Activated naive CD8-positive, alpha-beta T cell treated with anti-CD3 and anti-CD28 coated beads, Interleukin-2, amount 10 ng/mL, durations not matched to agents 7 days and 5 days (primary cell): ENCODE measurements at places on chromosomes 12 and 14. TPM values are rescaled to one million over a fixed set of nuclear protein-coding genes. Genes with fewer than 3 reads are reported as not detected.

DNA sequence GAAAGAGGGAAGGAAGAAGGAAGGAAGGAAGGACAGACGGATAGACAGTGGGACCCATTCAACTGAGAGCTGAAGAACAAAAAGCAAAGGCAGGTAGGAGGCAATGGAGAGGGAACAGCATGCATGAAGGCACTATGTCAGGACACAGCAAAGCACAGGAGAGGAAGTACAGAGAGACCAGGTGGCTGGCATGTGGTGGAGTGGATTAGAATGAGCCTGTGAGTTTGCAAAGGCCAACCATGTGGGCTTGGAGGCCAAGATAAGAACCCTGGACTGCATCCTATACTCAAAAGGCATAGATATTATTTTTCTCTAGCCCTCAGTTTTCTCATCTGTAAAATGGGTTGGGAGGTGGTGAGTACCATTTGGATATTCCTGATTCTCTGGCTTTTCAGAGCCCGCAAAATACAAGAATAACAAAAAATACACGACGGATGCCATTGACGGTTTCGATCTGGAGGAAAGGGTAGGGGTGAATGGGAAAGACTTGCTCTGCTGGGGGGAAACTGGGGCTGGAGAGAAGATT is 102.9 kb downstream of the WSCD2 start:
- H3K4me3 ChIP-seq, result no peak overlapping the region
- peaks cover 11% of the 10 kb centered on the region for H3K27me3 ChIP-seq
- no peak overlapping the region for H3K27ac ChIP-seq
- H3K36me3 ChIP-seq, result no peaks in the 10 kb centered on the region
- H3K4me1 ChIP-seq, result no peaks in the 10 kb centered on the region

DNA sequence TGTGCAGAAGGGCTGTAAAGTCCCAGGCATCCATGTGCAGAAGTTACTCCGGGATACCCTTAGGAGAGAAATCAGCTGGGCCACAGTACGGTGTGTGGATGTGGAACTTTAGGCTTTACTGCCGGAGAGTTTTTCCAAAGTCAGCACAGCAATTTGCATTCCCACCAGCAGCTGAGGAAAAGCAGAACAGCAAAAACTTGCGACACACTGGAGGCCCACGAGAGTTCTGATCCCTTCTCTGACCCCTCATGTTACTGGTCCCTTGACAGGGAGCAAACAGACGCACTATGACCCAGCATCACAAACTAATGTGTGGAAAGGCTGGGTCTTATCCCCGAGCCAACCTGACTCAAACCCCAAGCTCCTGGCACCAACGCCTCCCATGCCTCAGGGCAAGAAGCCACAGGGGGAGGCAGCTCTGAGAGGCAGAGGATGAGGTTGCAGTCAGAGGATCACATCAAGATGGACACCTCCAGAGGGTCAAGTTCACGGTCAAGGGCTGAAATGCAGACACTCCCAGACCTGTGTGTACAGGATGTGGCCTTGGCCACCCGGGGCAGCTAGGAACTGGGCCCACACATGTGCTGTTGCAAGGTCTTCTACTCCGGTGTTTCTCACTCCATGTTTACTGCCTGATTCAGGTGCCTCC is 38.6 kb downstream of the CCDC88C start:
- H3K4me1 ChIP-seq, result peaks cover 86% of the 10 kb centered on the region
- H3K36me3 ChIP-seq, result peaks cover 19% of the 10 kb centered on the region
- peak overlapping the region; percentile 35 for H3K27ac ChIP-seq
- no peak for DNase-seq
- H3K4me3 ChIP-seq, result no peak overlapping the region
- H3K27me3 ChIP-seq, result no peaks in the 10 kb centered on the region

- H3K36me3 ChIP-seq, result no peaks in the 10 kb centered on the region
- no peaks in the 10 kb centered on the region for H3K4me1 ChIP-seq
- peaks cover 31% of the 10 kb centered on the region for H3K27me3 ChIP-seq
- H3K4me3 ChIP-seq, result no peak overlapping the region
- no peak overlapping the region for H3K27ac ChIP-seq
Measured at GRCh38 chr14:51581017-51581881, 70.5 kb upstream of the FRMD6 start.

The POTEG gene
- total RNA-seq, result not detected

DNA sequence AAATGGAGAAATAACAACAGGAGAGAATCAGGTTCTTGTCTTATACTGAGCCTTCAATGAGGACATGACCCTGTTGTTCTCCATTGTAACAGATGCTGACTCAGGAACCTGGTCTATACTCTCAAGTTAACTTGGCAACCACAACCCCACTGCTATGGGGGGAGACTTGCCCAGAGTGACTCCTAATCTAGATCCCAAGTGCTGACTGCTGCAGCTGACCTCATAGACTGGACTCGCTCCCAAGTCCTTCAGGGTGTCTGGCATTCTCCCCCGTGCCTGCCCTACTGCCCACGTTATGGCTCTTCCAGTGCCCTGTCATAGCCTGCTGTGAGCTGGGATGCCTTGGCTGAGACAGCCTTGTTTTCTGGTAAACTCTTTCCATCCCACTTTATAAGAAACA is 37.1 kb downstream of the NID2 start:
- H3K36me3 ChIP-seq, result no peaks in the 10 kb centered on the region
- no peaks in the 10 kb centered on the region for H3K4me1 ChIP-seq
- DNase-seq, result no peak
- H3K27me3 ChIP-seq, result peaks cover 3% of the 10 kb centered on the region
- no peak overlapping the region for H3K4me3 ChIP-seq

- H3K4me1 ChIP-seq, result peaks cover 18% of the 10 kb centered on the region
- H3K27ac ChIP-seq, result no peak overlapping the region
- H3K36me3 ChIP-seq, result peaks cover 5% of the 10 kb centered on the region
- no peak for DNase-seq
Measured at GRCh38 chr12:25254271-25254880, 3.6 kb upstream of the KRAS start.

DNA sequence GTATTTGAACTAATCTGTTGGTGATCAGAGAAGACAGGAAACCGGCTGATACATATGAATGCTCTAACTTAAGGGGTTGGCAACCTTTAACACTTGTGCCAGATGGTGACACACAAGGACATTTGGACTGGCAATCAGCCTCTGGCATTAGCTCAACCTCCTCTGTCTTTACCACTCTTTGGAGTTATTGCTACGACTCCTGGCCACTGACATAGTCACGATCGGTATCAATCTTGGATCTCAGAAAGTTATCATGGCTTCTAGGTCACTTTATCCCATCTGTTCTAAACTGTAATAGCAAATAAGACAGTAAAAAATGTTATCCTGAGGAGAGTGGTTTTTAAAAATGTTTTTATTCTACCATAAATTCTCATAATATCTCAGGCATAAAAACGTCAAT is 575.2 kb upstream of the MDGA2 start:
- H3K27me3 ChIP-seq, result no peaks in the 10 kb centered on the region
- no peaks in the 10 kb centered on the region for H3K36me3 ChIP-seq
- DNase-seq, result no peak
- H3K4me1 ChIP-seq, result no peaks in the 10 kb centered on the region

The ASCL1 gene
- not detected for total RNA-seq

GRCh38 chr12:3364661-3365462 is 126.1 kb upstream of the PRMT8 start:
- no peak overlapping the region for H3K4me3 ChIP-seq
- no peak for DNase-seq
- H3K36me3 ChIP-seq, result no peaks in the 10 kb centered on the region
- peaks cover 5% of the 10 kb centered on the region for H3K4me1 ChIP-seq

DNA sequence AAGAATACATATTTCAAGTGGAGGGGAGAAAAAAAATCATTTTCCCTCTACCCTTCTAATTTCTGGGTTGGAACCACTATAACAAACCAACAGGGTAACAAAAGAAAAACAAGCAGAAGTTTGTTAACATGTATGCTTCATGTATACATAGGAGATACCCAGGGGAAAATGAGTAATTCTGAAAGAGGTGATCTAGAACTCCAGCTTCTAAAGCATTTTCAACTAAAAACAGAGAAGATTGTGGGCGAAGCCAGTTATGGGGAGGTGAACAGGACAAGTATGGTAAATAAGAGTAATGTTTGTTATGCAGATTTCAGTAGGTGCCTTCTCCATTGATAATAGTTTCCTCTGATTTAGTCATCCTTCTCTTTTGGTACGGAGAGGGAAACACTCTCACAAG is 16.7 kb downstream of the FNTB start:
- peaks cover 4% of the 10 kb centered on the region for H3K36me3 ChIP-seq
- no peak for DNase-seq
- no peaks in the 10 kb centered on the region for H3K27me3 ChIP-seq
- H3K27ac ChIP-seq, result no peak overlapping the region
- H3K4me3 ChIP-seq, result no peak overlapping the region

DNA sequence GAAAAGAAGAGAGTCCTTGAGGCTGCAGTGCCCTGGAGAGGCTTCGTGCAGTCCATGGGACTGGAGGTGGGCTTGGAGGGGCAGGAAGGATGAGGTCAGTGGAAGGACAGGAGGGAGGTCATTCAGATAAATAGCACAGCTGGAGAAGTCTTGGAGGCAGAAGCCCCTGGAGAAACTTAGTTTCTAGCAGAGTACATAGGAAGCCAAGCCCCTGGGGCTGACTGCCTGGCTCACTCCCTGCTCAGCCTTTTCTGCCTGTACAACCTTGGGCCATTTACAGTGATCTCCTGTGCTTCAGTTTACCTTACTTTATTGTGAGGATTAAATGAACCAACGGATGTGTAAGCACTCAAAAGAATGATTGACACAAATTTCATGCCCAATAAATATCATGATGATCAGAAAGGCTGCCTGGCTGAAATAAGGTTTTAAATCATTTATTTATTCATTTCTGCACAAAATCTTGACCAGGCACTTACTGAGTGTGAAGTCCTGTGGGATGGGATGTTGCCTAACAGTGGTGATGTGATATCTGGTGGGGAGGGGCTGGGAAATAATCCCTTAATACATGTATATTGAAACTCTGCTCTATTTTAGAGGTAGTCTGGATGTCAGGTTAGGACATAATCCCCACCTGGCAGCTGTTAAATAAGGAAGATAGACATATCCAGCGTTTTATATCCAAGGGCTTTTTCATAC is 54.3 kb downstream of the PLEKHG7 start:
- H3K4me1 ChIP-seq, result no peaks in the 10 kb centered on the region
- H3K27ac ChIP-seq, result no peak overlapping the region
- H3K36me3 ChIP-seq, result no peaks in the 10 kb centered on the region
- peaks cover 15% of the 10 kb centered on the region for H3K27me3 ChIP-seq

DNA sequence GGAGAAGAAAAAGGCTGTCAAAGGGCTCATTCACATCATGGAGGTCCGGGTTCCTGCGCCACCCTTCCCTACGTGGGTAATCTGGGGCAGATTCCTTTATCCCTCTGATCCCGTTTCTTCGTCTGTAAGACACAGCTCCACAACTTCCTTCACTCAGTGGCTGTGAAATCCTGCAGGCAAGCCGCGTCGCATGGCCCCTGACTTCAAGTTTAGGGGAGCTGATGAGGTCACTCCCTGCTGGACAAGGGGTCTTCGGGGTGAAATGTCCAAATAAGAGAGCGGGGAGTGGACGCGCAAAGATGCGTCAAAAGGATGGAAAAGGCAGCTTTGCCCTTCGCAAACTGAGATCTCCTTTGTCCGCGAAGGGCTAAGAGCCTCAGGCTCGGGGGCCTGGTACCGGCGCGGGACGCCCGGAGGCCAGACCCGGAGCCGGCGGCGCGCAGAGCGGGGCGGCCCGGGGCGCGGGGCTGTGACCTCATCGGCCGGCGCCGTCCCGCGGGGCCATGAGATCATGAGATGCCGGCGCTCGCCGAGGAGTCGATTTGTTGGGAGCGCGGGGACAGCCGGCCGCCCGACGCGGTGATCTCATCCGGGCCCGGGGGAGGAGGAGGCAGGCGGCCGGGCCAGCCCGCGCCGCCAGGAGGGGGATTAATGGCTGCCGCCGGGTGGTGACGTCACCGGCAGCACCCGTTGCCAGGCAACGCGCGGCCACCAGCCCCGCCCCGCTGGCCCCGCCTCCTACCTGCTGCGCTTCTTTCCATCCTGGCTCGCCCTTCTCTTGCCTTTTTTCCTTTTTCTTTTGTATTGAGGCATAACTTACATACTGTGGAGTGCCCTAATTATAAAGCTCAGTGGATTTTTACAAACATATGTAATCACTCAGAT is 62.1 kb downstream of the HRK start:
- peak overlapping the region; percentile 97 for H3K27ac ChIP-seq
- no peaks in the 10 kb centered on the region for H3K27me3 ChIP-seq
- peak overlapping the region; percentile 94 for H3K4me3 ChIP-seq
- H3K4me1 ChIP-seq, result peaks cover 9% of the 10 kb centered on the region
- peak; percentile 95 for DNase-seq

The GPR137C gene
- 0.47 TPM for total RNA-seq

DNA sequence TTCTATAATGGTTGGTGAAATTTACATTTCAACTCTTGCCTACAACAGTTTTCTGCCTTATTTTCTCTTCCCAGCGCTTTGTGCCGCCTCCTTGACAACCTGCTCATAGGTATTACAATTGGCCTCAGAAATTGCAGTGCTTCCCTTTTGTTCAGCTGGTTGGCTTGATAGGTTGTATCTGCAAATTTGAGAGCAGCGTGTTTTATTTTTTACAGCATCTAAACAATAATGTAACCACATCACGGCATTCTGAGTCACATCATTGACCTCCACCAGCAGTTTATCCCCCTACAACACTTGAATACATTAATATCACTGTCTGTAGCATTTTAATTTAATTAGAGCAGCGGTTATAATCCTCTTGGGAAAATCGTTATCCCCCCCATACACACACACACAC is 99.4 kb downstream of the ETV6 start:
- peaks cover 22% of the 10 kb centered on the region for H3K36me3 ChIP-seq
- no peak overlapping the region for H3K4me3 ChIP-seq
- no peak overlapping the region for H3K27ac ChIP-seq
- no peaks in the 10 kb centered on the region for H3K27me3 ChIP-seq
- H3K4me1 ChIP-seq, result peaks cover 11% of the 10 kb centered on the region

- no peaks in the 10 kb centered on the region for H3K36me3 ChIP-seq
Measured at GRCh38 chr14:32375663-32376062, 46.6 kb downstream of the AKAP6 start.

DNA sequence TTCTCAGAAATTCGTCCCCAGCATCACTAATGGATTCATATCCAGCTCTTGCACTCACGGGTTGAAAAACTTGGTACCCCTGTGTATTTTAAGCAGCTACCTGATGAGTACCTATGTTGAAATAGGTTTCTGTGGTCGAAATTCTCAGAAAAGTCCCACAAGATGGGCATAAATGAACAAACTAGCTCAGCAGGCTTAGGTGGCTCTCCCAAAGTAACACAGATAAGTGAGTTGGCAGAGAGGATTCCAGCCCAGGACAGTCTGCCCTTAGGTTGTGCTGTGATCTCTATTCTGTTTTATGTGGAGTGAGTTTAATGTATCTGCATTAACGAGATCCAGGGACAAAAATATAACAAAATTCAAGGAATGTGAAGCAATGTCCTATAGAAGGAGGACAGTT is 92.3 kb downstream of the RGS6 start:
- no peak overlapping the region for H3K4me3 ChIP-seq
- peaks cover 22% of the 10 kb centered on the region for H3K27me3 ChIP-seq
- no peak for DNase-seq
- peaks cover 2% of the 10 kb centered on the region for H3K4me1 ChIP-seq
- H3K36me3 ChIP-seq, result no peaks in the 10 kb centered on the region

The VPS37B gene
- 33.4 TPM for total RNA-seq
